K562 (cell line): ENCODE measurements at places on chromosomes 4 and X. TPM values are rescaled to one million over a fixed set of nuclear protein-coding genes. Genes with fewer than 3 reads are reported as not detected.

LGI2 gene
- polyA plus RNA-seq = not detected in 2 replicates

FGD1 gene
- polyA plus RNA-seq = 0.04 and 0.07 TPM in 2 replicates

SPOCK3 gene
- polyA plus RNA-seq = not detected in 2 replicates

GRCh38 chr4:63831590-63832155 lies 577.6 kb downstream of the TECRL start:
- no peaks in the 10 kb centered on the region for H3K27me3 ChIP-seq
- no peak overlapping the region for H3K4me3 ChIP-seq
- DNase-seq = no peak
- no peaks in the 10 kb centered on the region for H3K4me1 ChIP-seq

- DNase-seq = no peak
- peaks cover 4% of the 10 kb centered on the region; the same call in 1 of the 3 replicates for H3K27me3 ChIP-seq
- no peak overlapping the region for H3K27ac ChIP-seq
- no peaks in the 10 kb centered on the region for H3K4me1 ChIP-seq
Measured at GRCh38 chr4:151251603-151252304, 25.2 kb upstream of the PRSS48 start.

- H3K27ac ChIP-seq = no peak overlapping the region
- no peaks in the 10 kb centered on the region; the same call in 2 of the 3 replicates for H3K4me1 ChIP-seq
- H3K27me3 ChIP-seq = no peaks in the 10 kb centered on the region
- no peak overlapping the region for H3K4me3 ChIP-seq
- no peak for DNase-seq
- no peaks in the 10 kb centered on the region for H3K36me3 ChIP-seq
Measured at GRCh38 chr4:127250577-127250976, 382.2 kb upstream of the INTU start.

DNA sequence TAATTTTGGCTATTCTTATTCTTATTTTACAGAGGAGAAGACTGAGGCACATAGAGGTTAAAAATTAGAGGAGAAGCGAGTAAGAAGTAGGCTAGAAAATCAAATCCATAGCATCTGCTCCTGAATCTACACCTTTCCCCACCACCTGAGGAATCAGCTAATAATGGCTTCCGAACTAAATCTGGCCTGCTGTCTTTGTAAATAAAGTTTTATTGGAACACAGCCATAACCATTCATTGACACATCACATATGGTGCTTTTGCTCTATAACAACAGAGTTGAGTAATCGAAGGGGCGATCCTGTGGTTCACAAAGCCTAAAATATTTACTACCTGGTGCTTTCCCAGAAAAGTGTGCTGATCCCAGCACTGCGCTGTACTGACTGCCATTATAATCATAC lies 38.2 kb downstream of the F11 start:
- DNase-seq = no peak
- no peaks in the 10 kb centered on the region for H3K36me3 ChIP-seq
- H3K27ac ChIP-seq = no peak overlapping the region
- peaks cover 34% of the 10 kb centered on the region for H3K27me3 ChIP-seq

DNA sequence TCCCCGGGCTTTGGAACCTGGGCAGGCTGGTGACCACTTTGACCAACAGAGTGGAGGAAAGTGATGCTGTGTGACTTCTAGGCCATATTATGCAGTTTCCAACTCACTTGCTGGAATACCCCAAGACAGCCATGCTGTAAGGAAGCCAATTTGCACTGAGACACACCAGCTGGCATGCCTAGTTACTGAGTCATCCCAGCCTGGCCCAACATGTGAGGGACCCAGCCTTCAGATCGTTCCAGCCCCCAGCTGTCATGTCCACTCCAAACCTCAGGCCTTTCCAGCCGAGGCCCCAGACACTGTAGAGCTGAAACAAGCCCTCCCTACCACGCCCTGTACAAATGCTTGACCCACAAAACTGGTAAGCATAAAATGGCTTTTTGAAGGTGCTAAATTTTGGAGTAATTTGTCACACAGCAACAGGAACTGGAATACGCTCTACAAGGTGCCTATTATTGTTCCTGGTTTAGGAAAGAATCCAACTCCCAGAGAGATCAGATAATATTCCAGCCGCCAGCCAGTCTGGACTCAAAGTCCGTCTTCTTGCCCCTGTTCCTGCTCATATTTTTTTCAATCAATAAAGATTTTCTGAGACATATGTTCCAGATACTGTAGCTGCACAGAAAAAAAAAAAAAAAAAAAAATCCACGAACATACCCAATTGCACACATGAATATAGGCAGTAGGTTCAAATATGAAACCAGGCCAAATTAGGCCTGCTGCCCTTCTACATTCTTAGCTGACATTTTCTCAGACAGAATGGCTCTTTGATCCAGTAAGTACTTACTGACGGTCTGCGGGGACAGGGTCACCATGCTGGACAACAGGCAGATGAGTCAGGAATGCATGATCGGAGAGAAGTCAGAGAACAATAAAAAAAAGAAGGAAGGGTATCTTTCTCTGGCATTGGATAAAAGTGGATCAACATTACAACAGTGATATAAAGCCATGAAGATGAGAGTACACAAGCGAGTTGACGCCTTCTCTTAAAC lies 35.1 kb downstream of the SH3KBP1 start:
- no peak overlapping the region for H3K27ac ChIP-seq
- no peaks in the 10 kb centered on the region; the same call in 2 of the 3 replicates for H3K27me3 ChIP-seq
- no peaks in the 10 kb centered on the region for H3K36me3 ChIP-seq

- DNase-seq = no peak
- no peaks in the 10 kb centered on the region for H3K36me3 ChIP-seq
- H3K27me3 ChIP-seq = no peaks in the 10 kb centered on the region
- H3K4me1 ChIP-seq = no peaks in the 10 kb centered on the region
Measured at GRCh38 chrX:22389556-22390179, 117.0 kb downstream of the CBLL2 start.

DNA sequence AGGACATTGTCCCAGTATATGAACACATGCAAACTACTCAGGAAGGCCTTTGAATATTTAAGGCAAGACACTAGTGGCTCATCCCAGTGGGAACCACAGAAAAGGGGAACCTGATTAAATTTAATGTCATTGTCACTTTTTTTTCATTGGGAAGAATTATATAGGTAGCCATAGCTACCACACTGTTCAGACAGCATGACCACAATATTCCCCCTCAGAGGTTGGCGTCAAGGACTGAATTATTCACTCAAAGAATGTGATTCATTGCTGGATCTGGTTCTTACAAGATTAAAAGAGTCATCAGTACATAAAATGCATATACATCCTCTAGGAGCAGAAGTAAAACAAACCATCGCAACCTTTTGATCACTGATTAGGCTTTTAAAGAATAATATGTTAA lies 92.0 kb upstream of the SMARCAD1 start:
- H3K27me3 ChIP-seq = no peaks in the 10 kb centered on the region
- no peak overlapping the region for H3K27ac ChIP-seq
- H3K36me3 ChIP-seq = no peaks in the 10 kb centered on the region

DNA sequence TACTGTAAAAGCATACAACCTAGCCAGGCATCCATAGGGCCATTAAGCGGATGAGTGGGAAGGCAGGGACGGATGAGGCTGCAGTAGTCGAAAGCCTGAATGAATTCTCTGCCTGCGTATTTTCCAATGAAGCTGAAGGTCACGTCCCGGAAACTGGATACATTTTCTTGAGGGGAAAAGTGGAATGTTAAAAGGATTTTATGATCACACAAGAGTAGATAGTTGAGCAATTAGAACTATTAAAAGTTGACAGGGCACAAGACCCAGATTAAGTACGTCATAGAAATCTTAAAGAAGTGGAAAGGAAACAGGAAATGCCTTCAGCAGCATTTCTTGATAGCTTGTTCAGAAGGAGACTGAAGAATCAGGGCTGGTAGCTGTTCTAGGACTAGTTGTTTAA lies 98.3 kb upstream of the CXXC4 start:
- no peak for DNase-seq
- H3K27ac ChIP-seq = no peak overlapping the region
- no peaks in the 10 kb centered on the region for H3K36me3 ChIP-seq
- H3K27me3 ChIP-seq = no peaks in the 10 kb centered on the region

DNA sequence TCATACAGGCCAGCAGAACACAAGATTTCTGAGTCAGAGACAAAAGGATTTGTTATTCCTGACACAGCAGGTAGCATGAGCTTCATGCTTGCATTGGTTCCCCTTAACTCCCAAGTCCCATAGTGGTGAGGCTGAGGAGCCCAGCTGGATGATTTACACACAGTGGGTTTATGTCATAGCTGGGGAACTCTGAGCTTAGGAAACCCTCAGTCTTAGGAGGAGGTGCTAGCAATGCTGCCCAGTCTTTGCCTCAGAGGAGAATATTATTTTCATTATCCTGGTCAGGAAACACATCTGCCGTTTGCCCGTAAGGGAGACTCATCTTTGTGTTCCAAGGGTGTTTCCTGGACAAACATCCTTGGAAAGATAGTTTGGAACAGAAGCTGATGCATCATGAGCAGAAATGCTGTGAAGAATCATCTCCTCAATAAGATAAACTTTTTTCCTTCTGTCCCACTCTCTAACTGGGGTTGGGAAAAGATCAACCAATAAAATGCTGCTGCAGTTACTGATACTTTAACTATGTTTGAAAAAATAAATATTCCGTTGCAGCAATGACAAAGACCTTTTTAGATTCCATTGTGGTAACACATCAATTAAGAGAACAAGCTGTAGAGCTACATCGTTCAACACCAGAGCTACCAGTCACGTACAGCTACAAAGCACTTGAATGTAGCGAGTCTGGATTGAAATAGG lies 146.8 kb downstream of the DCLK2 start:
- no peaks in the 10 kb centered on the region for H3K36me3 ChIP-seq
- no peak overlapping the region for H3K4me3 ChIP-seq
- H3K27ac ChIP-seq = no peak overlapping the region
- H3K27me3 ChIP-seq = peaks cover 13% of the 10 kb centered on the region; the same call in 2 of the 3 replicates
- H3K4me1 ChIP-seq = no peaks in the 10 kb centered on the region

- no peak for DNase-seq
- no peak overlapping the region for H3K4me3 ChIP-seq
- no peaks in the 10 kb centered on the region for H3K4me1 ChIP-seq
Measured at GRCh38 chr4:74549936-74550335, 105.0 kb downstream of the AREG start.

- DNase-seq = no peak
- H3K27me3 ChIP-seq = no peaks in the 10 kb centered on the region
- H3K27ac ChIP-seq = no peak overlapping the region
- H3K4me3 ChIP-seq = no peak overlapping the region
Measured at GRCh38 chrX:38165023-38165422, 55.6 kb downstream of the SRPX start.
